ENCODE measurements at places on chromosomes 1 and 21. TPM values are rescaled to one million over a fixed set of nuclear protein-coding genes. Genes with fewer than 3 reads are reported as not detected.

TEDDM1 gene
- not detected for total RNA-seq

ZYG11A gene
- total RNA-seq = not detected

TMEM81 gene
- 0.52 TPM for total RNA-seq

SMCP gene
- total RNA-seq = not detected

MLLT11 gene
- 2.1 TPM for total RNA-seq

LGR6 gene
- 0.52 TPM for total RNA-seq

LRRC3 gene
- 0.52 TPM for total RNA-seq

GOLT1A gene
- total RNA-seq = not detected

LCE3E gene
- total RNA-seq = not detected

CASQ1 gene
- total RNA-seq = 616 TPM

CFAP141 gene
- total RNA-seq = not detected

OR14K1 gene
- 0.52 TPM for total RNA-seq

TRIM62 gene
- total RNA-seq = 3.1 TPM

CYP4Z1 gene
- 1.0 TPM for total RNA-seq

PPP1R15B gene
- total RNA-seq = 30.3 TPM

IL19 gene
- total RNA-seq = not detected
